ENCODE measurements at places on chromosomes 5 and 9.
A peak's percentile ranks its signal among the peaks of the same experiment; 100 is the strongest.

DNA sequence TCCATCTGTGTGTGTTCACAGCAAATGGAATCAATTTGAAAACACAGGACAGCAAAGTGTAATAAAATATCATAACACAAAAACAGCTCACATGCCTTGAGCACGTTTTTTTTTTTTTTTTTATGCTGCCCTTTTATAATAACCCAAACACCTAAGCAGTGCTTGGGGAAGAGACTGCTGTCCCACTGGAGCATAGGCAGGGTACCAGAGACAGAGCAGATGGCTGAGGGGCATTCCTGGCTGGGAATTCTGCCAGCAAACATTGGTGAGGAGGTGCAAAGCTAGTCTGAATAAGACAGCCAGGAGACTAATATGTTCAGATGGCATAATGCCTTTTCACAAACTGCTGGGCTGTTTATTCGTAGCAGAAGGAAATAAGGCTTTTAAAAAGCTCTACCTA lies 58.1 kb upstream of the SV2C start:
- DNase-seq: no peak

DNA sequence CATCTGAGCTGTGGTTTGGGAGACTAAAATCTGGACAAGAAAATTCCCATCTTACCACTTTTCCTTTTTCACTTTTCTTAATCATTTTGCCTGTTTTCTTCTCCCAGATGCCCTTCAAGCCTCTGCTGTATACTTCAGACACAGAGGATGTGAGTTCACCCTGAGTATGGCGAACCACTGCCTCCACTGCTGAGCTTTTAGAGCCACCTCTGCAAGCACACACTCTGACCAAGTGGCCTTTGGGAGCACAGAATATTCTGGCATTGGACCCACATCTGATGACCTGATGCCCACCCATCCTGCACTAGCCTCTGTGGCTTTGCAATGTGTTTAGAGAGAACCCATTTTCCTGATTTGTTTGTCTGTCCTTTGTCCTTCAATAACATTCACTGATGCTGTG lies 32.5 kb downstream of the TERT start:
- DNase-seq: no peak

GRCh38 chr9:17535176-17535575 lies 43.7 kb upstream of the SH3GL2 start:
- DNase-seq: no peak

GRCh38 chr5:1803192-1803591 lies 2.0 kb downstream of the NDUFS6 start:
- DNase-seq: no peak

DNA sequence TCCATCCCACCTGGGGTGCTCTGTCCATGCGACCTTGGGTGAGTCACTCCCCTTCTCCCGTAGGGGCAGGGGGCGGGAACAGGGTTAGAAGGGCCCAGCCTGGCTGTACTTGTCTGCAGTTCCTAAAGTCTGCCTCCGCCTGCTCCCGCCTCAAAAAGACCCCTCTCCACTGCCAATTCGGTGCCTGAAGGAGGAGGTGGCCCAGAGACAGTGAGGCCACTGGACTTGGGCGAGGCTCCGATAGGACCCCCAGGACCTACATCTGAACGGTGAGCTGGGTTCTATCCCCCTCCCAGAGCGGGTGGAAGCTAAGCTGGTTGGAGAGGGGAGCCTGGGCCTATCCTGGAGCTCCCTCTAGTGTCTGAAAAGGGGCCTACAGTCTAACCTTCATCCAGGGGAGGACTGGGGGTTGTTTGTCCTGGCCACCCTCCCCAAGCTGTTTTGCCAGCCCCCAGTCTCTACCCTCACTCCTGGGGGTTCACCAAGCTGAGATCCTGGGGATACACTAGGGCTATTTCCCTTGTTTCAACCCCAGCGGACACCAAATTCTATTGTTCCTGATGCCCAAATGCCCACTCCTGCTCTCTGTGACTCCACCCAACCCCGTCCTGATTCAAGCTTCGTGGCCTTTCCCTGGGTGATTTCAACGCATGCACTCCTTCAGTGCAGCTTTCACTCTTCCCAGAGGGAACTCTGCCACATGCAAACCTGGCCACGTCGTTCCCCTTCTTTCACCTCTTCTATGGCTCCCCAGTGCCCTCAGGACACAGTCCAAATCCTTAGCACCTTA lies 6.1 kb upstream of the CRB2 start:
- peak; percentile 59 for DNase-seq

DNA sequence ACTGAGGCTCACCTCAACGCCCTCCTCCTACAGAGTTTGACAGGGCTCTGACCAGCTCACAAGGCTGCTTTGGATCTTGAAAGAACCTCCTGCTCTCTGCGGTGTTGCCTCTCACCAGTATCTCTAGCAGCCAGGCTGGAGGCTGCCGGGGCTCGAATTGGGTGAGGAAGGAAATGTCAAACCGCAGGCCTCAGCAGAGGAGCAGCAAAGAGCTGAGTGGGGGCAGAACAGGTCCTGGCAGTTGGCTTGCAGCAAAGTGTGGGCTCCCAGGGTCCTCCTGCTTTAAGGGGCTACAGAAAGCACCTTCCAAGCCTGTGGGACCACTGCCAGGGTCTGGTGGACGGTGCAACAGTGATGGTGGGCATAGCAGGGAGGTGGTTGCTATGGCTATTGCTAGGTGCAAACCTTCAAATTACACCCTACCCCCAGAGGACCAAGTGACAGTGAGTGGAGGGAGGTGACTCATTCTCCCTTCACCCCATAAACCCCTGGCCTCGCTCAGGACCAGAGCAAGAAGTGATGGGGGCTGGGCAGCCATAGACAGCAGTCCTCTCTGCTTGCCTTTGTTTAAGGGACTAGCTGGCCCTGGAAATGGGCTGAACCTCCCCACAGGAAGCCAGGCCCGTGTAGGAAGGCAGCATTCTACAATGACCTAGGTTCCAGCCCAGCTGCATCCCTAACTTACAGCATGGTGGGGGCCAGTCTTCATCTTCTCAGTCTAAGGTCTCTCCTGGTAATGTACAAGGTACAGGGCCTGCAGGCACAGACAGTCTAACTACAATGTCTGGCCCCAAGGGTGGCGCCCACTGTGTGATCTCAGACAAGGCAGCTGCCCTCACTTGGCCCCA lies 18.7 kb downstream of the LCP2 start:
- DNase-seq: peak; percentile 91

- DNase-seq: no peak
Observed at GRCh38 chr5:126694403-126694802, 82.5 kb upstream of the LMNB1 start.

- DNase-seq: no peak
Observed at GRCh38 chr5:168086746-168087145, 204.7 kb upstream of the WWC1 start.

- DNase-seq: no peak
Observed at GRCh38 chr9:35729700-35730485, 2.1 kb downstream of the TLN1 start.

DNA sequence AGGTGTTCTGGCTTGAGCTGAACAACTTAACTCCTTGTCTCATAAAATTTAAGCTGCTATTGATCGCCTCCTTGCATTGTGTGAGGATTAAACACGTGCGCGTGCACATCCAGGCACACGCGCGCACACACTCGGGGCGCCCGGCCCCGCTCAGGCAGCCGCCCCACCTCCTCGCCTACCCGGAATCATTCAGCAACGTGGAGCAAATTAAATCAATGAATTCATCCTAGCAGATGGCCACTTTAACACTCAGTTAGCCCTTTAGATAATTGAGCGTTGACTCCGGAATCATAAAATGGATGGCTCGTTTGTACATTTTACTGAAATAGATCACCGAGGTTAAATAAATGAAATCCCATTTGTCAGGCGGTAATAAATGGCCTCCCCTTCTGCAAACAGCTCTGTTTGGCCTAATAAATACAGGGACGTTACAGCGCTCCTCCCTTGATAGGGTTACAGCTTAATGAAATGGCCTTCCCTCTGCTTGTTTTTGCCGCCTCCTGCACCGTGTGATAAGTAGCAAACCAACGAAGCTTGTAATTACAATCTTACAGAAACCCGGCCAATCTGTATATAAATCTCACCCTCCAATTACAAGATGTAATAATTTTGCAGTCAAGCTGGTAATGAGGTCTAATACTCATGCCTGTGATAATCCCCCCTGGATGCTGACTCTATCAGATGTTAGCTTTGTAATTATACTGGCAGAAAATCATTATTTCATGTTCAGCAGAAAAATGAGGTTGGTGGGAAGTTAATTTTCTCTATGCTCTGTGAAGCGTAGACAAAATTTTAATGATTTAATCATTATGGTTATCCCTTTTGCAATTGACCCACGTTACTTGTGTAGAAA lies 229.7 kb upstream of the IRX4 start:
- DNase-seq: no peak

- DNase-seq: no peak
Observed at GRCh38 chr9:76643399-76644117, 120.7 kb upstream of the PCA3 start.

GRCh38 chr5:179953987-179954386 lies 46.3 kb upstream of the TBC1D9B start:
- DNase-seq: no peak

GRCh38 chr9:86637515-86637914 lies 283.3 kb upstream of the TUT7 start:
- peak; percentile 1 for DNase-seq

DNA sequence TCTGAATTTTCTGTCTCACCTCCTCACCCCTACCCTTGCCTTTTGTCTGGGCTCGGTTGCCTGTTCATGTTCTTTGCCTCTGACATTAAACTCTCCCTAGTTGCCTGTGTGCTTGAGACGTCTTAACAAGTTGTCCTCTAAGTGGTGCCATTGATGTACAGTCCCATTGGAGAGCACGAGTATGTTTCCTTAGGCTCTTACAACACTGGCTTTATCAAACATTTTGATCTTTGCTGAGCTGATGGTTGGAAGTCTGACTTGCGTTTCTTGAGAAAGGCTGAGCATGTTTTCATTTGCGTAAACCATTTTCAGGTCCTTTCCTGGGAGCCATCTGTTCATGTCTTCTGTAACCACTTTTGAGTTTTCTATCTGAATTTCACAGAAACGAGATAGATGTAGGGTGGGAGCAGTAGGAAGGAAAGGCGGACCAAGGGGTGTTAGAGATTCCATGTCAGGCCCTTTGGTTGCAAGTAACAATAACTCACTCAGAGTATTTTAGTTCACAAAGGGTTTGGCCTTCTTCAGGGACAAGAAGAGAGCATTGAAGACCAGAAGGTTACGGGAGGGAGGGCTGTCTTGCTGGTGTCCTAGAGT lies 35.4 kb downstream of the OTULIN start:
- no peak for DNase-seq

DNA sequence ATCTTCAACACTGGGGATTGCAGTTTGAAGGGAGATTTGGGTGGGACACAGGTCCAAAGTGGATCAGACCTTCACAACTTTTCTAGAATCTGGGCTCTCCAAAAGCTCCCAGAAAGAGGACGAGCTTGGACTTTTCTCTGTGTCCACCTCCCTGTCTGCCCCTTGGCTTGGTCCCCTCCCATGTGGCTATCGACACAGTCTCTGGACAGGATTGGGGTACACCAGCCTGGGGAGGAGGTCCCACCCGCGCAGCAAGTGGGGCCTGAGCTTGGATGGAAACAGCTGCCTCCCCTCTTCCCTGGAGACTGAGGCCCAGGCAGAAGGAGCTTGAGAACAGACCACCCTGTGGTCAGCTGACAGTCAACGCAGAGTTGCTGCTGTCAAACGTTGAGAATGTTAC lies 84.6 kb upstream of the FCN1 start:
- no peak for DNase-seq

- DNase-seq: no peak
Observed at GRCh38 chr9:35519692-35520363, 29.9 kb downstream of the RUSC2 start.

- no peak for DNase-seq
Observed at GRCh38 chr9:13718539-13718938, 439.0 kb upstream of the MPDZ start.

DNA sequence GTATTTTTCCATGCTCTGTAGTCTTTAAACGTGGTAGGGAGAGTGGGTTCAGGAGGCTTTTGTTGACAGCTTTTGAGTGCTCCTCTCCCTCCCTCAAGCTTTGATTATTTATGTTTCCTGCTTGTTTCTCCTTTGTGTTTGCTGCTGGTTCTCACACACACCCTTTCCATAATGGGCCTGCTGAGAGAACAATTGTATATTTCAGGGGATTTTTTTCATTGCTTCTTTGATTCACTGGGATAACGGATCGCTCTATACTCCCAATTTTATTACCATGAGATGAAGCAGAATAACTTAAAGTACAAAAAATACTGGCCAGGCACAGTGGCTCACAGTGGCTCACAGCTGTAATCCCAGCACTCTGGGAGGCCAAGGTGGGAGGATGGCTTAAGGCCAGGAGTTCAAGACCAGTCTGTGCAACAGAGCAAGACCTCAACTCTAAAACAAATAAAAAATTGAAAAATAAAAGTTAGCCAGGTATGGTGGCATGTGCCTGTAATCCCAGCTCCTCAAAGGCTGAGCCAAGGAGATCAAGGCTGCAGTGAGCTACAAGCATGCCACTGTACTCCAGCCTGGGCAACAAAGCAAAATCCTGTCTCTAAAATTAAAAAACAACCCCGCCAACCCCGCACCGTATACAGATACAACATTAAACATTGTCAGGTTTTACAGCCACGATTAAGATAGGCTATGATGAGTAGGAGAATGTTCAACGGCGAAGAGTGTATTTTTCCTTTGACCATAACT lies 66.9 kb downstream of the USP20 start:
- no peak for DNase-seq

DNA sequence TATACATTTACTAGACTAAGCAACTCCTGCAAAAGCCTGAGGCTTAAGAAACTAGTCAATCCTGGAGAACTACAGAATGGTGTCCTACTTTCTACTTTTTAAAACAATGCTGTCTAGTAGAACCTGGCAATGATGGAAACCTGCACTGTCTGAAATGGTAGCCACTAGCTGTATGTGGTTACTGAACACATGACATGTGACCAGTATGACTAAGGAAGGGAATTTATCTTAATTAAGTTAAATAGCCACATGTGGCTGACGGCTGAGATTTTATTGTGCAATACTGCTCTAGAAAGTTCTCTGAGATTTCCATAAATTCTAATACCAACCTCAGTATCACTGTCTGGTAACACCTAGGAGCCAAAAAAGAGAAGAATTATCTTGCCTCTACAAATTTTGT lies 44.9 kb upstream of the RAPGEF6 start:
- DNase-seq: no peak

DNA sequence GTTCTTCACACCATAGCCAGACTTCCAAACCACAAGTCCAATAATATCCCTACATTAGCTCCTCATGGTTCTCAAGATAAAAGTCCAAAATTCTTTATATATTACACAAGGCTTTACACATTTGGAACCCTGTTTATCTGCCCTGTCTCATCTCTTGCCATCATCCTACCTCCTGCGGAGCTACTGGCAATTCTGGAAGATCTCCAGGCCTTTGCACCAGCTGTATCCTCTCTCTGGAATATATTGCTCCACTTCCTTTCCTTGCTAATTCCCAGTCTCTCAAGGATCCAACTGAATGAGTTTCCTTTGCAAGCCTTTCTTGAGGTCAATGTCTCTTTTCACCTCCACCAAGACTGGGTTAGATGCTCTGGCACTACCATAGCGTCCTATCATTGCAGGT lies 41.3 kb upstream of the MIER3 start:
- DNase-seq: no peak

- DNase-seq: no peak
Observed at GRCh38 chr5:151008210-151008491, 12.2 kb upstream of the GPX3 start.

- DNase-seq: no peak
Observed at GRCh38 chr5:82162573-82162972, 115.6 kb downstream of the RPS23 start.
